CD4-positive, CD25-positive, alpha-beta regulatory T cell (primary cell): ENCODE measurements at places on chromosomes 5 and 9. TPM values are rescaled to one million over a fixed set of nuclear protein-coding genes. Genes with fewer than 3 reads are reported as not detected.

- no peak for DNase-seq
These were observed 22.3 kb downstream of the KCNT1 start for GRCh38 chr9:135724186-135724787.

- no peak for DNase-seq
These were observed 11.5 kb downstream of the PRRC2B start for GRCh38 chr9:131405428-131405827.

DNA sequence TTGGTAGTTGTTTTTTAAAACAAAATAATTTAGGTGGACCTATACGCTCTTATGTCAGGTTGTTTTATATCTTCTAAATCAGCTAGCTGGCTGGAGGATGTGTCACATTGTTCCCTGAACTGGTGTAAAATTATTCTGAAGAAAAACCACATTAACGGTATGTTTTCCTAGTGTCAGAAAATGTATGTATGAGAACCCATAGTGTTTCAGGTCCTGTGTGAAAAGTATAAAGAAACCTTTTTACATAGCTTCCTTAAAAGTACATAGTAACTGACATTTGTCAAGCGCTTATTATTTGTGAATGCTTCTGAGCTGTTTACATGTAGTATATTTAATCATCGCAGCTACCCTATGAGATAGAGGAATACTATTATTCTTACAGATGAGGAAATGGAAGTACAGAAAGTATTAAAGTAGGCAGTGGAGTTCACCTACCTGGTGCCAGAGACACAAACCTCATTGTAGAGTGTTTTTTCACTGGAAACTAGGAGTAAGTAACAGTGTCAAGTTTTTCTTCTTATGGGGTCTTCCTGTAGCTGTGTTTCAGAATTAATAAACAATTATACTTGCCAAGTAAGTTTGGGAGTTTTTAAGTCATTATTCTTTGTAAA, 10.4 kb upstream of the FAM120AOS start:
- DNase-seq = peak; percentile 85

DNA sequence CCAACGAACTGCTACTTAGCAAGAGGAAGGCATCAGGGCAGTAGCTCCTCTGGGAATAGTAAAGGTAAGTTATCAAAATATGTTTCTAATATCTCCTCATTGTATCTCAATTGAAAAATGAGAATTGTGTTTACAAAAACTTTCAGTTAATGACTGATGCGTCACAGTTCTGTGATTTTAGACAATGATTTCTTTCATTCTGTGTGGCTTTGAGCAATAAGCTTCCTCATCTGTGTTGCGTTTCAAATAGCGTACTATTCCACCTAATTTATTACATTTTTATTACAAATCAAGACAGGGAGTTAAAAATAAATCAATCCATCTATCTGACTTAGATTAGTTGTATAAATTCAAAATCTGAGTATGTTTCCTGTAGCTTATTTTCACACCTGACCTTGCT, 145.0 kb downstream of the CAAP1 start:
- no peak for DNase-seq

GRCh38 chr5:172315587-172316493, 32.3 kb upstream of the UBTD2 start:
- no peak for DNase-seq

- DNase-seq = no peak
These were observed 63.0 kb upstream of the CDK20 start for GRCh38 chr9:88037285-88037845.

DNA sequence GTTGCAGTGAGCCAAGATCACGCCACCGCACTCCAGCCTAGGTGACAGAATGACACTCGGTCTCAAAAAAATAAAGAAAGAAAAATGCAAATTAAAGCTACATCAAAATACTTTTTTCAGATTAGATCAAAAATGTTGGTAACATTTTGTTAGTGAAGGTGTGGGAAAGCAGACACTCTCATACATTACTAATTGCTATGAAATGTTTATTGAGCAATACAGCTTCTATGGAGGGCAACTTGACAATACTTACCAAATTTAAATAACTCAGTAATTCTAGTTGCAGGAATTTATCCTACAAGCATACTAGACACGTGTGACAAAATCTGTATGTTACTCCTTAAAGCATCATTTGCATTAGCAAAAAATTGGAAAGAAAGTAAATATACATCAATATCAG, 4.1 kb downstream of the TRIM23 start:
- no peak for DNase-seq

GRCh38 chr9:123696476-123696875, 233.4 kb downstream of the DENND1A start:
- DNase-seq = no peak

GRCh38 chr5:72817076-72817481, 618 bp downstream of the TNPO1 start:
- peak; percentile 43 for DNase-seq

DNA sequence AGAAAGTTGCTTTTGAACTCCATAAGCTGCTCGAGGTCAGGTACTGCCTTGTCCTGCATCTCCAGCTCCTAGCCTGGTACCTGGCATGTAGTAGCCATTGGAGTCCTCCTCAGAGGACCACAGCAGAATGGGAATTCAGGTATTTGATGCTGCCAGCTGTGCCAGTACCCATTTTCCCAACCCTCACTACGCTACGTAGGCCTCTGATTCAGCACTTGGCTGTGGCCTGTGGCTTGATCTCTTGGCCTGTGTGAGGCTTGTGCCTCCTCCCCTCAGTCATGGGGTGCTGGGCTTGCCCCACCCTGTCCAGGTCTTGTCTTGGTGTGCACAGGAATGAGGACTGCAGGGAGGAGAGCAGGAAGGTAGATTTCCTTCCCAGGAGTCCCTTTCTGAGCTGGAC, 11.8 kb downstream of the OTULIN start:
- DNase-seq = no peak

DNA sequence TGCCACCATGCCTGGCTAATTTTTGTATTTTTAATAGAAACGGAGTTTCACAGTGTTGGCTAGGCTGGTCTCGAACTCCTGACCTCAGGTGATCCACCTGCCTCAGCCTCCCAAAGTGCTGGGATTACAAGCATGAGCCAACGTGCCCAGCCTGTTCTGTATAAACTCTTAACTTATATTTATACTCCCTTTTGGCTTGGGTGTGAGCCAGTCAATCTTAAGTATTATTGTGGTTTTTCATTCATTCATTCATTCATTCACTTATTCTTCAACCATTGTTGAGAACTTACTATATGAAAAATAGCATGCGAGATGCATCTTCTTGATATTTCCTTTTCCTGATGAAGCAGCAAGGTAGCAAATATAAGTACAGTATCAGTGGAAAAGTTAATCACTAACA, 132.9 kb downstream of the ADGRV1 start:
- DNase-seq = no peak

DNA sequence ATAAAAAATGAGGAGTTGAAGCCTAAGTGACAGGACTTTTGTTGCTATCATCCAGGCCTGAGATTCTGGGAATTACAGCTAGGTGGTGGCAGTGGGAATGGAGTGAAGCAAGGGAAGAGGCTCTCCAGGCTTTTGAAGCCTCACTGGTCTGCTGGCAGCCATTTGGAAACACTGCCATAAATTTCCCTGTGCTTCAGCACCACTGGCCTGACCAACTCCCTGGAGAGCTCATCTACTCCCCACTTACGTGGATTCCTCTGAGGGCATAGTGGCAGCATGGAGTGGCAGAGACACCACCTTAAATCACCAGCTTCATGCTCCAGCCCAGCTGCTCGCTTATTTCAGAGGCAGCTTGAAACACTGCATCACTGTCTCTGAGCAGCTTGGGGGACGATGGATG, 518.2 kb downstream of the TLR4 start:
- no peak for DNase-seq

DNA sequence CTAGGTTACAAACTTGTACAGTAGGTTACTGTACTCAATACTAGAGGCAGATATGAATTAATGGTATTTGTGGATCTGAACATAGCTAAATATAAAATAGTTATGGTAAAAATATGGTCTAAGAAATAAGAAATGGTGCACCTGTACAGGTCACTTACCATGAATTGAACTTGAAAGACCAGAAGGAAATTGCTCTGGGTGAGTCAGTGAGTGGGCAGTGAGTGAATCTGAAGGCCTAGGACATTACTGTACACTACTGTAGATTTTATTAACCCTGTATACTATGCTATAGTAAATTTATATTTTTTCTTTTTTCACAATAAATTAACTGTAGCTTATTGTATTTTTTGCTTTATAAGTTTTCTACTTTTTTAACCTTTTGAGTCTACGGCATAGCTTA, 1020.4 kb downstream of the CDH18 start:
- no peak for DNase-seq

- DNase-seq = no peak
These were observed 58.6 kb downstream of the VCAN start for GRCh38 chr5:83530193-83530592.

DNA sequence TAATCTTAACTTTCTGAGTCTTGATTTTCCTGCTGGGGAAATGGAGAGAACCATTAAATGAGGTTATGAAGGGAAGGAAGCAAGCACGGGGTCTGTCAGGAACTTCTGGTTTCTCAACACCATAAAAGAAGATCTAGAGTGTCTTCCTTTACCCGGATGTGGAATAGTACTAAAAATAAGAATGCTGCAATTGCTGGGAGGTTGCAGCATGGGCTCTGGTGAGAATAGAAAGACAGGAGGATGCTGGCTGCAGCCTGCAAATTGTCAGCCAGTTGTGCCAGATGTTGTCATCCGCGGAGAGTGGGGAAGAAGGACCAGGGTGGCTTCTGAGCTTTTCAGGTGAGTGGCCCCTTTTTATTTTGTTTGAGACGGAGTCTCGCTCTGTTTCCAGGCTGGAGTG, 69.3 kb upstream of the STC2 start:
- no peak for DNase-seq

GRCh38 chr5:143600396-143601075, 197.1 kb upstream of the NR3C1 start:
- no peak for DNase-seq

- no peak for DNase-seq
These were observed 42.6 kb downstream of the PRRT1B start for GRCh38 chr9:131587906-131588305.

- DNase-seq = peak; percentile 64
These were observed 129.0 kb downstream of the PIK3R1 start for GRCh38 chr5:68344447-68345111.

DNA sequence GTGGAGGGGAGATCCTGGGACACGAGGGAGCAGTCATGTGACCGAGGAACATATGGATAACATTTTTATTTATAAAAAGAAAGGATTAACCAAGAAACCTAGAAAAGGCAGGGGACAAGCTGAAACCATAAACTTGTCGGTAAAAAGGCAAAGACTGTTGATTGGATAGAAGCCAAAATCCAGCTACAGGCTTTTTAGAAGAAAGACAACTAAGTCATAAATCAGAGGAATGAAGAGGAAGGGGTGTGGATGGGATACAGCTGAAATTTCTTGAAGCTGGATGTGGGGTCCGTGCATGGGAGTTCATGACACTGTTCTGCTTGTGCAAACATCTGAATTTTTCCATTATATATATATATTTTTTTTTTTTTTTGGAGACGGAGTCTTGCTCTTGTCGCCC, 110.7 kb upstream of the PHYKPL start:
- no peak for DNase-seq

DNA sequence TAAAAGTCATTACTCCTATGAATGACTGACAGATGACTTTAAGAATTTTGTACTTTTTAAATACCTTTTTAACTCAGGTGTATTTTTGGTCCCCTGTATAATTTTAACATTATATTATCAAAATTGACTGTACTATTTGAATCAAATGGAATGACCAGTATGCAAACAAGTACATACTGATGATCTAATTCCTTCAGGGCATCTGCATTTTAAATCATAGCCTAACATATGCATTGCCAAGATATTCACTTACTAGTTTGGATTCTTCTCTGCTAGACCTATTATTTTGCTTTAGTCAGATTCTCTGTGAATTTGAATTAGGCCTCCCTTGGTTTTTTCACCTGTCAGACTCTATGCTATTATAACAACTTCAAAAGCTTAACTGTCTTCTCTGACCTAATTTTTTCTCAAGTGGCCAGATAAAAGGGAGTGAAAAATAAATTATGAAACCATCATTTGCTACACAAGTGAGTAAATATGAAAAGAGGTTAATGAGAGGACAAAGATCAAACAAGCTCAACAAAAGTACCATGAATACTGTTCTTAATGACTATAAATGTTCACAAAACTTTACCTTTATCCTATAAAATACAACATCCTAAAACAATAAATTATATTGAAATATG, 1505.2 kb upstream of the CDH9 start:
- no peak for DNase-seq

DNA sequence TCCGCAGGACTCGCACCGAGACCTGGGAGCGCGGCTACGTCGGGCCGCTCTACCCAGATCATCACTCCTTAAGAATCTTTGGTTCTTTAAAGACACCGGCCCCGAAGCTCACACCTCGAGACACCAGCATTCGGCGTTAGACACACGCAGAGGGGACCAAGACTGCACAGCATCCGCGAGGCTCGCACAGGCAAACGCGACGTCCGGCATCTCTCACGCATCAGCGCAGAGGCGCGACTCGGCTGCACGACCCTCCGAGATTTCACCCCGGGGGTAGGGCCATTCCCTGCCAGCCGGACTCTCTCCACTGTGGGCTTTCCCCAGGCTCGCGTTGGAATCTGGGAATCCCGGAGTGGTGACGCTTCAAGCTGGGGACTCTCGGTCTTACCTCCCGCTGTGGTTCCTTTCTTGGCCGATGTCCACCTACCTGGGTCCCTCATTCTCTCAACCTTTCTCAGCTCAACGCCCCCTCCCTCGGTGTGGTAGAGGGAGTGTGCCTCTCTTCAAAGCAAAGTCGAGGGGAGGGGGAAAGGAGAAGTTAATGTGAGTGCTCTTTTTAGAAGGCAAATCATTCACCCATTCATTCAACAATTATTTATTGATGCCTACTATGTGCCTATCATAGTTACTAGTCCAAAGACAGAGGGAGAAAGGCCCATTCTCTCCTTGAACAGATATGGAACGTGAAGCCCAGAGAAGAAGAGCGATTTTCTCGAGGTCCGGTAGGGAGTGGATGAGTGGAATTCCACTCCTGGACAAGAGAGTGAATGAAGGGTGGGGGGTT, 1.3 kb upstream of the HAND1 start:
- DNase-seq = no peak

DNA sequence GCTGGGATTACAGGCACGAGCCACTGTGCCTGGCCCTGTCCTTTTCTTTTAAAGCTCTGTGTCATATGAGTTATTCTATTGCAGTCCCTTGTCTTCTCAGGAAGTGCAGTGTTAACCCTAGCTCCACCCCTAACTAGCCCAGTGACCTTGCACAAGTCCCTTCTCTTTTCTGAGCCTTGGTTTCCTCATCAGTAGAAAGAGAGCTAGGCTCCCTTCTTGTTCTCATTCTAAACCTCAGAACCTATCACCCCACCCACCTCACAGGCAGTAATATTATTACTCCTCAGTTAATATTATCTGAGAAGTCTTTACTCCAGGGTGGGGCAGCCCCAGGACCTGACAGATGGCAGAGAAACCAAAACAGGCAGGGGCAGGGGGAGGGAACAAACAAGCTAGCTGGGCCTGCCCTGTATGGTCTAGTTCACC, 7.2 kb downstream of the CYFIP2 start:
- peak; percentile 87 for DNase-seq

GRCh38 chr5:160466889-160467554, 45.4 kb downstream of the PTTG1 start:
- DNase-seq = no peak

- no peak for DNase-seq
These were observed 16.4 kb downstream of the FAXDC2 start for GRCh38 chr5:154834053-154834452.

HRH2 gene
- 1.6 TPM for polyA plus RNA-seq

C5orf58 gene
- polyA plus RNA-seq = 0.54 TPM

AGGF1 gene
- 24.4 TPM for polyA plus RNA-seq

SPATA31D4 gene
- polyA plus RNA-seq = not detected

ETF1 gene
- polyA plus RNA-seq = 38.8 TPM

SH3TC2 gene
- not detected for polyA plus RNA-seq

TAF9 gene
- polyA plus RNA-seq = 145 TPM

CDO1 gene
- polyA plus RNA-seq = 0.16 TPM

ANKDD1B gene
- 2.1 TPM for polyA plus RNA-seq

GADD45G gene
- polyA plus RNA-seq = 0.30 TPM
